Stimulated activated CD4-positive, alpha-beta T cell treated with anti-CD3 and anti-CD28 coated beads, Interleukin-4, amount 100 ng/mL, for 24 hours (primary cell): ENCODE measurements at places on chromosomes 1 and 21.

GRCh38 chr1:204456826-204457442, 37.7 kb downstream of the PIK3C2B start:
- DNase-seq = no peak

DNA sequence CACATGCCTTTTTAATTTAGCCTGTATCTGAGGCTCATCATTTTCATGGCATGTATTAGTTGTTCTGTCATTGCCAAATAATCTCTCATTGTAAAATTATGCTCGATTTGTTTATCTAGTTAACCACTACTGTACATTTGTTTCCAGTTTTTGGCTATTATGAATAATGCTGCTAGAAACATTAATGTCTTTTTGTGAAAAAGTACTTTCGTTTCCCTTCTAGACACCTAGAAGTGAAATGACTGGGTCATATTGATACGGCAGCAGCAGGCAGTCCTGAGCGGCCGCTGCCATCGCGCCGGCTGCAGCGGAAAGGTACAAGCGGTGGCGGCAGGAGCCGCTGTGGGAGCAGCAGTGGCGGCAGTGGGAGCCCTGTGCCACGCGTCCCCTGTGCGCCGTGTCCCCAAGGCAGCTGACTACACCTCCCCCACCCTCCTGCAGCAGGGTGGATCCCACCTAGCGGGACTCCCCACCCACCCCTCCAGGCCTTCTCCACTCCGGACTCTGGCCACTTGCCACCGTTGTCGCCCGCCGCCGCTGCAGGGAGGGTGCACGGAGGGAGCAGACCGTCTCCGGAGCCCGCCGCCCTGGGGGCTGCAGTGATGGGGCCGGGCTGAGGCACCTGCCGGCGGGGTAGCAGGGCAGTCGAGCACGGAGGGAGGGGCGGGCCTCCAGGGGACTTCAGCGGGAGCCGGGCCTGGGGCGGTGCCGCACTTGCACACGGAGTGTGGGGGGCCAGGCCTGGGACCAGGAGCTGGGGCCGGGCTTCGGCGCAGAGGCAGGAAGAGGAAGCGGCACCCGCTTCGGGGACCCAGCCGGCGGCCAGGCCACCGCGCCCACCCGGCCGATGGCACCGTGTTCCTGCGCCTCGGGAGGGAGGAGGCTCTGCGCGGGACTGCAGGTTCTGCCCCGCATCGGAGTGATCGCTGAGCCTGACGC, 66.8 kb upstream of the RGS7 start:
- DNase-seq = no peak

DNA sequence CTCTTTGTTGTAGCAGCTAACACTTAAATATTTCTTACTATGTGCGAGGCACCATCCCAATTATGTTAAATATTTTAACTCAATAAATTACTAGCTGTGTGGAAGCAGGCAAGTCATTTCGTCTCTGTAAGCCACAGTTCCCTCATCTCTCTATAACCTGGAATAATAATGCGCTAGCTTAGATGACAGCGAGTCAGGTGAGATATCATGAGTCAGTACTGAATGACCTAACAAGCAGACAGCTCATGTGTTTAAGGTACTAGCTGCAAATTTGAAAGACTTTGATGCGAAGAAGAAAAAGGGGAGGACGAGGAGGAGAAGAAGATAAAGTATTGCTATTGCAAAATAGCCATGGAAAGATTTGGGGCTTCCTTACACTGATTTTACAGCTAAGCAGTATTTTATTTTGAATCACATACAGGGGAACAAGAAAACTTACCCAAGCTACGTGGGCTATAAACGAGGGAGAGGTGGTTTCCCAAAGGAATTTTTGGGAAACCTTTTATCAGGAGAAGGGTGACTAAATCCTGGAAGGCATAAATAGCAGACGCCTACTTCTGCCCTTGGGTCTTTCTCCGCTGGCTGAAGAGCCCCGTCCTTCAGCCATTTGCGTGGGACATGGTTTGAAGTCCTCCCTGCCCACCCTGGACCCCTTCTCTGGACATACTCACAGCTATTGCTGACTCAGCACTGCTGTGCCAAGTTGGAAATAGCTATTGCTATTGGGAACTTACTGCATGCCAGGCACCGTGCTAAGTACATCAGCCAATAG, 8.9 kb downstream of the CITED4 start:
- DNase-seq = no peak

GRCh38 chr1:204617256-204618147, 68.0 kb downstream of the LRRN2 start:
- DNase-seq = no peak

DNA sequence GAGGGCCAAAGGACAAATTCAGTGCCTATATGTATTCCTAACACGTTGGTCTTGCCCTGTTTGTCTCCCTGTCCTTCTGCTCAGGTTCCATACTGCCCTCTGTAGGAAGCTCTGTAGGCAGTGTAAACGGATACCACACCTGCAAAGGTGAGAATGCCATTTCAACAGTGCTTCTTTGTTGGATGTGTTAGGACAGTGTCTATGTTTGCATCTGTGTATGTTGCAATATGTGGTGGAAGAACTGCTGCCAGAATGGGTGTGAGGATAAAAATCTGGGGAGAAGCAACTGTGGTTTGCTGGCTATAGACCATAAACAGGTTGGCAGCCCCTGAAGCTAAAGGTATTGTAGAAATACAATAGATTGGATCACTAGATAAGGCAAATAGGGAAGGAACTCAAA, 113.1 kb upstream of the BMP8A start:
- DNase-seq = no peak

DNA sequence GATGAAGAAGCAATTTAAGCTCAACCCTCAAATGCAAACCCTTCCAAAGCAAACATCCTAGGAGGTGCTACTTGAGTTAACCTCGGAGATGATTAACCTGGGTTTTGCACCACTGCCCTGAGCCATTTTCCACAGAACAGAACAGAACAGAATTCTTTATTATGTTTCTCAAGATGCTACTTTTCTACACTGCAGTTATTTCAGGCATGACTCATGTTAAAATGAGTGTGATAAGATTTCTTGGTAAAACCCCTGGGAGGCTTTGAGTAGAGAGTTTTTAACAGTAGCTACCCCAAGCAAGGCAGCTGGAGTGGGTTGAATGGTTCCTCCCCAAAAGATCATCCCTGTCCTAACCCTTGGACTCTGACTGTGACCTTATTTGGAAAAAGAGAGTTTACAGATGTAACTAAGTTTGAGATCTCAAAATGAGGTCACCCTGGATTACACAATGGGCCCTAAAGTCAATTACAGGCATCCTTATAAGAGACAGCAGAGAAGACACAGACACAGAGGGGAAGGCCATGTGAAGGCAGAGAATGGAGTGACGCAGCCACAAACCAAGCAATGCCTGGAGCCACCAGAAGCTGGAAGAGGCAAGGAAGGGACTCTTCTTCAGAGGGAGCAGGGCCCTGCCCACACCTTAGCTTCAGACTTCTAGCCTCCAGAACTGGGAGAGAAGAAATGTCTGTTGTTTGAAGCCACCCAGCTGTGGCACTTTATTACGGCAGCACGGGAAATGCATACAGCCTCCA, 153.4 kb downstream of the ETS2 start:
- no peak for DNase-seq

DNA sequence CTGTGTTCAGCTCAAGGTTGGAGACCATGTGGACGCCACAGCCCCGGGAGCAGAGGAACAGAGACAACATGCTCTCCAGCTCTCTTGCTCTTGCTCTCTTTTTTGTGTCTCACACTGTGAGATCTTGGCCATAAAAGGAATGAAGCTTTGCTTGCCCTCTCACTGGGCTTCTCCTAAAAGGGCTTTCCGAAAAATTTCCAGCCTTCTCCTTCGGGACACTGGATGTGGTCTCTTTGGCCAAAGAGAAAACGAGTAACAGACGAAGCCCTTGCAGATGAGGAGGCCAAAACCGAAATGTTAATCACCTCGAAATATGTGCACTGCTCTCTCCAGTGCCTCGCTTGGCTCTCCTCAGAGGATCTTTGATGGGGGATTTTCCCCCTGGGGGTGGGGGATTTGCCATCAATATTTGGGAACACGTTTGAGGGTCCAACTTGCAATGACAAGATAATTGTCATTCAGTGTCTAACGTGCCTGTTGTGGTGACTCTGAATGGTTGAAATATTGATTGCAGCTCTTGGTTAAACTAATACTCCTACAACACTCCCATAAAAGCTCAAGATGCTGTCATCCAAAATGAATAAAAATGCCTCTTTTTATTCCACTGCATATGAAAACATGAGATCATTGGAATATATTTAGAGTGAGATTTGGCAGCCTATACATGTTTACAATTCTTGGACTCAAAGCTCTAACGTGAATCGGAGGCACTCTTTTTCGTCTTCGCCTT, 68.6 kb upstream of the ANGPTL1 start:
- no peak for DNase-seq

- DNase-seq = no peak
These were observed 1678.1 kb downstream of the KCNT2 start for GRCh38 chr1:194930132-194930531.

DNA sequence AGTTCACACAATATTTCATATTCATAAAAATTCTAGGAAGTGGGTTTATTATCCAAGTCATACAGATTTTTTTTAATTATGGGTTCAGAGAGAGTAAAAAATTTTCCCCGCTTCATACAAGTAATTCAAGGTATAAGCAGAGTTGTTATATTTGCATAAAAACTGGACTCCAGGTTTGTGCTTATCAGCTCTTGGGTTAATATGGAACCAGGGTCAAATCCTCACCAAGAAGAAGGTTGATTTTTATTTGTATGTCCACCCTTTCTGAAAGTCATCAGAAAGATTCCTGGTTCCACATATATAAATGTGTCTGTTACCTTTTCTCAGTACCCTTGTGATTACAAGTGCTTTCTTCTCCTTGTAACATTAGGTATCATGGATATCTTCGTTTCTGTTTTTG, 143.8 kb upstream of the PKN2 start:
- no peak for DNase-seq

GRCh38 chr21:28675331-28676041, 317.2 kb downstream of the LTN1 start:
- no peak for DNase-seq

GRCh38 chr1:18899363-18900049, 2.8 kb downstream of the ALDH4A1 start:
- DNase-seq = no peak

GRCh38 chr1:172561252-172561651, 28.3 kb downstream of the SUCO start:
- no peak for DNase-seq

DNA sequence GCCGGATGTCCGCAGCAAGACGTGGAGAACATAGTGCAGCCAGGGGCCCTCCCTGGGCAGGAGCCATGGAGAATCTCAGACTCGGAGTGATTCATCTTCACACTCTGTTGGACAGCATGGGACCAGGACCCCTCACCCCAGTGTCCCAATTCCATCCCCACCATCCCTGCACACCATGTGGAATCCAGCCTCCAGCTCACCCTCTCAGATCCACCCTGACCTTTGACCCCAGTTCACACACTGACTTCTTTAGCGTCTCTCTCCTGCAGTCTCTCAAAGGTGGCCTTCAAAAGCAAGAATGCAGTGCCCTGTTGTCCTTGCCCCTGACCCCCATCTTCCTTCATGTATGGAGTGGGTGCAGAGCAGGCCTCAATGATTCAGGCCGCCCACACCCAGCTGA, 2.1 kb upstream of the TNNI1 start:
- DNase-seq = no peak
